ENCODE measurements at places on chromosomes 4 and X. TPM values are rescaled to one million over a fixed set of nuclear protein-coding genes. Genes with fewer than 3 reads are reported as not detected.

- H3K27ac ChIP-seq: no peak overlapping the region
- peaks cover 38% of the 10 kb centered on the region for H3K36me3 ChIP-seq
- no peak for DNase-seq
- no peak overlapping the region for H3K4me3 ChIP-seq
- no peaks in the 10 kb centered on the region for H3K27me3 ChIP-seq
- H3K4me1 ChIP-seq: peaks cover 51% of the 10 kb centered on the region
Observed at GRCh38 chr4:26410385-26411293, 79.6 kb downstream of the CCKAR start.

DNA sequence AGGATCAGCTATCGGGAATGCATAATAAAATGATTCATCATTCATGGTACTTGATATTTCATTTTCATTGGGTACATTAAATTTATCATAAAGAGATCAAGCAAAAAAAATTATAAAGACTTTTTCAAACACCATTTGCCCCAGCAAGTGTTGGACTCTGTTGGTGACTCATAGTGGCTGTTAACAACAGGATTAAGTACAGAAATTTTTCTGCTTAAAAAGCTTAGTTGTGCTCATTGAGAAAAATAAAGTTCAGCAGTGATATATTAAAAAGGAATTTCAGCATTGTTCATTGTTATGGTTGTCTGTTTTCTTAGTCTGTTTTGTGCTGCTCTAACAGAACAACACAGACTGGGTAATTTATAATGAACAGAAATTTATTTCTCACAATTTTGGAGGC, 86.2 kb upstream of the PCDH10 start:
- H3K4me1 ChIP-seq: peaks cover 10% of the 10 kb centered on the region
- no peak overlapping the region for H3K4me3 ChIP-seq
- DNase-seq: no peak
- H3K27me3 ChIP-seq: no peaks in the 10 kb centered on the region
- H3K27ac ChIP-seq: no peak overlapping the region

- H3K27ac ChIP-seq: no peak overlapping the region
- DNase-seq: no peak
- H3K4me3 ChIP-seq: no peak overlapping the region
- H3K4me1 ChIP-seq: no peaks in the 10 kb centered on the region
- H3K36me3 ChIP-seq: no peaks in the 10 kb centered on the region
Observed at GRCh38 chr4:111879539-111879938, 265.7 kb upstream of the FAM241A start.

- DNase-seq: no peak
- no peak overlapping the region for H3K27ac ChIP-seq
- H3K27me3 ChIP-seq: no peaks in the 10 kb centered on the region
- no peak overlapping the region for H3K4me3 ChIP-seq
Observed at GRCh38 chr4:1644891-1645657, 39.0 kb downstream of the FAM53A start.

DNA sequence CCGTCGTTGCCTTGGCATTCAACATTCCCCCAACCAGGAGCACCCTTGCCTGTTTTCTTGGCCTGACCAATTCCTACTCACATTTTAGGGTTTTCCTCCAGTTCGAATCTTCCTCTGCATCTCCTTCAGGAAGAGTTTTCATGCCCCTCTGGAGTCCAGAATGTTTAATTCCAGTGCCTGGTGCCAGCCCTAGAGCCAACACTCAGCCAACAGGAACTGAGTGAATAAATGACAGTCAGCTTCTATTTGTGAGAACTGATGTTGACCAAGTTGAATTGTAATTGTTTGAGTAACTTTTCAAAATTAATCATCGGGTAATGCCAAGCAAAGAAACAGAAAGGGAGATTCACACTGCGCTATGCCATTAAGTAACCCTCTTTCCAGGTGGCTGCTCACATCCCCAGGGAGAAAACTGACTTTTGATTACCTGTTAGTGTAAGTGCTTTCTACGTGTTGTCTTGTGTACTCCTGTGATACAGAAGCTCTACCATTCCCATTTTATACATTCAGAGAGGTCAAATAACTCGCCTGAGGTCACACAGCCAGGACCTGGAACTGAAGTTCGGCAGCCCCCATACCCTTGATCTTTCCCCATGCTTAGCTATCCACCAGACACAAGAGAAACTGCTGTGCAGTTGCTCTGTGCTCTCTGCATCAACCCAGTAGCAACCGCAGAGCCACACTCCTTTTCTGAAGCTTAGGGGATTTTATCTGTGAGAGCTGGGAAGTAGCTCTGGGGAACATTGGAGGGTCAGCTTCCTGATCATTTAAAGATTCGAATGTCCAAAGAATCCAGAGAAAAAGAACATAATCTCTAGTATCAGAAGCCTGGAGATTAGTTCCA, 19.0 kb upstream of the SLC2A9 start:
- peaks cover 7% of the 10 kb centered on the region for H3K36me3 ChIP-seq
- no peak overlapping the region for H3K27ac ChIP-seq
- H3K27me3 ChIP-seq: no peaks in the 10 kb centered on the region
- no peaks in the 10 kb centered on the region for H3K4me1 ChIP-seq

- no peak overlapping the region for H3K27ac ChIP-seq
- peaks cover 7% of the 10 kb centered on the region for H3K36me3 ChIP-seq
- H3K4me3 ChIP-seq: peak overlapping the region; percentile 52
- H3K4me1 ChIP-seq: peaks cover 48% of the 10 kb centered on the region
Observed at GRCh38 chr4:173518425-173519102, 11.5 kb downstream of the HAND2 start.

DNA sequence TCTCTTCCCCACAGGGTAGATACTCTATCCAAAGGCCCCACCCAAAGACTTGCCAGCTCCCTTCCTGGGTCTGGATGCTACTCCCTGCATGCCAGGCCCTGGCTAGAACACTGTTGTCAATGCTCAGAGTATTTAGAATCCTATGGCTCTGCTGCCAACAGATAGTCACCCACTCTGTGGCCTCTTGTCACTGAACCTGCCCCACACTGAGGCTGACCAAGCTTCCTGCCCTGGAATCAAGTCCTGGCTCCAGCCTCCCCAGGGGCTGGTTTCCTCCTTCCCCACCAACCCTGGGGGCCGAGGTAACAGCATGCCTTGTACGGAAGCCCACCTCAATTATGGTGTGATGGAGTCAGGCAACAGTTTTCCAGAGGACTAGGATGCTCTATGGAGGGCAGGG, 63.3 kb downstream of the EFNB1 start:
- H3K4me1 ChIP-seq: peaks cover 25% of the 10 kb centered on the region
- DNase-seq: no peak
- H3K27me3 ChIP-seq: peaks cover 35% of the 10 kb centered on the region

DNA sequence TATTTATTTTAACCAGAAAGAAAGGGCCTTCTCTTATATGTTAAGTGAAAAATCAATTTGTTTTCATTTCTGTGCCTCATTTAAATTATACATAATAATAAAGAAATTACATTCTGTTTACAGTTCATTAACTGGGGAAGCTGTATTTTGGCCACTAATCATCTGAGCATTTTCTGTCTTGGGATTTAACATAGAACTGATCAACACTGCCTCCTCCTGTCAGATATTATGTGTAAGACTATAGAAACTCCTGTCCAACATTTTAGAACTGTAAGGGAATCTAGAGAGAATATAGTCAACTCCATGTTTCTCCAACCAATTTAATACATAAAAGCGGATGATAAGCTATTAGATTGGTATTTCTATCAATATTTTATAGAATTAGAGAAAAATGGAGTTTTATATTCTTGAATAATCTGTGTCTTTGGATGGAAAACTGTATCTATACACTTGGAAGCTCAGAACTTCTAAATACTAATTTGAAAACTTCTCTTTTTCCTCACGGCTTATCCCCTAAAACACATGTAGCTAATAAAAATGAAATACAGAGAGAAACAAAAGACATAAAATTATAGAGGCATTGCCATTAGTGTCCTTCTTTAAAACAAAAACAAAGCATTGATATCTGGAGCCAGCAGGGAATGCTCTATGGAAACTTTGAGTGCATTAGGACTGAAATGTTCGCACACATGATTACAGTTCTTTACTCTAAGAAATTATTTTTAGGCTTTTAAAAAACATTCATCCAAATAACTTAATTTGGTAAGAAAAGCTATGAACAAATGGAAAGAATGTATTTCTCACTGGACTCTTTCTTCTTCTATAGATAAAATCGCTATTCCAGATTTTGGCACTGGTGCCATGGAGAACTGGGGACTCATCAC, 33.1 kb downstream of the ENPEP start:
- no peaks in the 10 kb centered on the region for H3K36me3 ChIP-seq

GRCh38 chrX:45747905-45748304, 547.2 kb upstream of the DIPK2B start:
- H3K36me3 ChIP-seq: peaks cover 26% of the 10 kb centered on the region
- peaks cover 11% of the 10 kb centered on the region for H3K4me1 ChIP-seq
- no peaks in the 10 kb centered on the region for H3K27me3 ChIP-seq
- H3K4me3 ChIP-seq: no peak overlapping the region
- no peak for DNase-seq

The PABPC5 gene
- total RNA-seq: 1.7 TPM

The TRIM60 gene
- total RNA-seq: not detected

The FRMPD3 gene
- 1.7 TPM for total RNA-seq

All from WTC11 (cell line).